ENCODE measurements at places on chromosomes 4 and X.

- DNase-seq = no peak
Measured at GRCh38 chr4:14810568-14810967, 191.7 kb upstream of the CPEB2 start.

- DNase-seq = no peak
Measured at GRCh38 chr4:109214622-109215301, 87.7 kb downstream of the COL25A1 start.

GRCh38 chr4:72432282-72432681, 136.7 kb downstream of the ADAMTS3 start:
- DNase-seq = no peak

DNA sequence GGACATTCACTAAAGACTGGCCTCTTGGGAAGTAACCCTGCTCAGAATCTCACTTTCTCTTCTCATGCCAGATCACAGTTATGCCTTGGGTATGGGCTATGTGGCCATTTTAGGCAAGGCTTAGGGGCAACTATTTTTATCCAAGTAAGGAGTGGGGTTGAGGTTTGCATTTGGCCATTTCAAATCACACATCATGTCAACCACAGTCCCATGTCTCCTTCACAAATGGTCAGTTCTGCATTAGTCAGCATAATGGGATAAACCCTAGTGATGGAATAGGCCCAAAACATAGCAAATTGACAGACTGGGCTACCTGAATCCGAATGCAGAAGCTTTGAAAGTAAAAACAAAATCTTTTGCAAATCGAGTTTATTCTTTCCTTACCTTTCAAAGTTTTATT, 827 bp upstream of the RTL3 start:
- DNase-seq = no peak

DNA sequence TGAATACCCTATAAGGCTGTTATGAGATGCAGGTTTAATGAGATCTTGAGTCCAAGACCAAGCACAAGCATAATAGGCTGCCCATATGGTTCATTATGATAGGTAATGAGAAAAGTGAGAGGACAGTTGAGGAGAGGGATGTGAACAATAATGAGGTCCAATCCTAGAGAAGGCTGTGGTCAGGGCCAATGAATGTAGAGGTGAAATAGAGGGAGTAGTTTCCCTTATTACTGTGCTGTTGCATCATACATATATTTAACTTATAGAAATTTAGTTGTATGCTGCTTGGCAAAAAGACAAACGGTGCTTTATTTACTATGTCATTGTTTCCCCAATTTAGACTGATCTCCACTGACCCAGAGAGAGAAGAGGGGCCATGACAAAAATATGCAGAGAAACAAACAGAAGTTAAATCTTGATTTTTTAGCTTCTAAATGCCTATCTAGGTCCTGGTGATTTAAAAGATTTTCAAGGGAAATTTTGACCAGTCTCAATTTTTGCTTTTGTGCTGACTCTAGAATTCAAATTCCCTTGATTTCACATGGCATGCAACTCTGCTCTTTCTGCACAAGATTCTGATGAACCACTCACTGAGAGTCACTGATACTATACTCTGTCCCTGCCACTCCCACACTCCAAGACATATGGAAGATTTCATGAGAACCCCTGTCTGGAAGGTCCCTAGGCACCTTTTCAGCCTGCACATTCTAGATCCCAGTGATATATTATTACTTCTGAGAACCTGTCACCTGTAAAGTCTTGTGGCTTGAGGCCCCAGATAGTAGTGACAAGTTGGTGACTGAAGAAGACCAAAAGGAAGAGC, 159.7 kb downstream of the VSIG4 start:
- no peak for DNase-seq

All from activated CD4-positive, alpha-beta memory T cell treated with anti-CD3 and anti-CD28 coated beads for 36 hours (primary cell).